Heart left ventricle (tissue), 16 donors: ENCODE measurements at places on chromosomes 11 and 22. TPM values are rescaled to one million over a fixed set of nuclear protein-coding genes. Genes with fewer than 3 reads are reported as not detected.

DNA sequence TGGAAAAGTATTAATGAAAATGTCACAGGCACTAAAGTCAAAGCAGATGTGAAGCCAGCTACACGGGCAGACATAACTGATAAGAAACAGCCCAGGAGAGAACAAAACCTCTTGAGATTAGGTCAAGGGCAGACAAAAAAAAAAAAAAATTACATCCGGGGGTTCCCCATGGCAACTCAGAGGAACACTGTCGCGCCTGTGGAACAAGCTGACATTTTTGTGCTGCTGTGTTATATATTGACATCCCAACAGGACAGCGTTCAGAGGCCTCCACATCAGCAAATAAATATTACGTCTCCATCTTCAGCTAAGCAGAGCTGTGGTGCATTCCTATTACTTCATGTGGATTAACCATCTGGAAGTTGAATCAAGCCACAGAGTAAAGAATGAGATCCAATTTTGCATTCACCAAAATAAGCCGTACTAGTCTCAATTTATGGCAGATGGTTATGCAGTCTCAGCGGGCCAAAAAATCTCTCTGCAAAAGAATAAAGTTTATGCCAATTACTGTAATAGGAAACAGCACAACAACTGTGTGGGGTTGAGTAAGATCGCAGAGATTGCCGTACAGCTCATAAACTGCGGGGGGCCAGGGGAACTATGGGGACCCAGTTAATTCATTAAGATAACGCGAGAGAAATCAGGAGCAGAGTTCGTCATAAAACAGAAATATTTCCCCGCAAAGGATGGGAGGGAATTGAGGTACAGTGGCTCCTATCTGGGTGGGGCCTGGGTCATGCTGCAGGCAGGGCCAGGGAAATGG is 41.3 kb upstream of the MN1 start:
- no peak overlapping the region for H3K4me3 ChIP-seq
- peak overlapping the region; percentile 31 for H3K27ac ChIP-seq
- H3K27me3 ChIP-seq, result no peaks in the 10 kb centered on the region
- H3K4me1 ChIP-seq, result peaks cover 20% of the 10 kb centered on the region
- no peaks in the 10 kb centered on the region for H3K36me3 ChIP-seq

GRCh38 chr11:971731-972365 is 46.2 kb downstream of the AP2A2 start:
- no peak overlapping the region for H3K27ac ChIP-seq

DNA sequence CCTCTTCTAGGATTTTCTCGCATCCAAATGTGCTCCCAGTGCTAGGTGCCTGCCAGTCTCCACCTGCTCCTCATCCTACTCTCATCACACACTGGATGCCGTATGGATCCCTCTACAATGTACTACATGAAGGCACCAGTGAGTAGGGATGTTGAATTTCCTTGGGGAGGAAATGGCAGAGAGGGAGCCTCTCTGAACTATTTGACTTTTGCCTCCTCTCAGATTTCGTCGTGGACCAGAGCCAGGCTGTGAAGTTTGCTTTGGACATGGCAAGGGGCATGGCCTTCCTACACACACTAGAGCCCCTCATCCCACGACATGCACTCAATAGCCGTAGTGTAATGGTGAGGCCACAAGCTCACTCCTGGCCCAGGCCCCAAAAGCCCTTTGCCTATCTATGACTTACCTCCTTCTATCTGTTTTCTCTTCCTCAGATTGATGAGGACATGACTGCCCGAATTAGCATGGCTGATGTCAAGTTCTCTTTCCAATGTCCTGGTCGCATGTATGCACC is 2.5 kb downstream of the TAF10 start:
- no peaks in the 10 kb centered on the region for H3K27me3 ChIP-seq
- H3K36me3 ChIP-seq, result peaks cover 24% of the 10 kb centered on the region
- DNase-seq, result no peak
- H3K4me3 ChIP-seq, result no peak overlapping the region
- peaks cover 58% of the 10 kb centered on the region for H3K4me1 ChIP-seq
- no peak overlapping the region for H3K27ac ChIP-seq

Gene KRTAP5-1
- total RNA-seq, result not detected

Gene MYEOV
- 0.88 TPM for total RNA-seq
